CD4-positive, alpha-beta T cell (primary cell): ENCODE measurements at places on chromosomes 7 and 10.
A peak's percentile ranks its signal among the peaks of the same experiment; 100 is the strongest.

DNA sequence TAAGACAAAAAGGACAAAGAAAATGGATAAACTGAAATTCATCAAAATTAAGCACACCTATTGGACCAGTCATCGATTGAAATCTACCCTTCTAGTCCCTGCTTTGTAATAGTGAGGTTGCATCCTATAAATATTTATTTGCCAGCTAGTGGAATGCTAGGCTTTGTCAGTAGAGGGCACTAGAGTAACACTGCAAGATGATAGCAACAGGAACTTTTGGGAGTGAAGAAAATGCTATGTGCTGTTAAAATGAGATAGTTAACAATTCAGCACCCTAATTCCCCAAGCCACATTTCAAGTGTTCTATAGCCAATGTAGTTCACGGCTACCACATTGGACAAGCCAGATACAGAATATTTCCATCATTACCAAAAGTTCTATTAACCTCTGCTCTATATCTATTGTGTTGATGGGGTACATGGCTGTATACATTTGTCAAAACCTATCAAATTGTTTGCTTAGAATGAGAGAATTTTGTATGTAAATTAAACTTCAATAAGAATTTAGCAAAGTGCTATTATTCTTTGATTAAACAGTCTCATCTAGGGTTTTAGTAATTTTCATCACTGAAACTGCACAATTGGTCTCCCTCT is 69.8 kb downstream of the LSMEM1 start:
- DNase-seq = peak; percentile 72

- no peak for DNase-seq
Measured at GRCh38 chr10:90591629-90592028, 266.2 kb downstream of the HTR7 start.

DNA sequence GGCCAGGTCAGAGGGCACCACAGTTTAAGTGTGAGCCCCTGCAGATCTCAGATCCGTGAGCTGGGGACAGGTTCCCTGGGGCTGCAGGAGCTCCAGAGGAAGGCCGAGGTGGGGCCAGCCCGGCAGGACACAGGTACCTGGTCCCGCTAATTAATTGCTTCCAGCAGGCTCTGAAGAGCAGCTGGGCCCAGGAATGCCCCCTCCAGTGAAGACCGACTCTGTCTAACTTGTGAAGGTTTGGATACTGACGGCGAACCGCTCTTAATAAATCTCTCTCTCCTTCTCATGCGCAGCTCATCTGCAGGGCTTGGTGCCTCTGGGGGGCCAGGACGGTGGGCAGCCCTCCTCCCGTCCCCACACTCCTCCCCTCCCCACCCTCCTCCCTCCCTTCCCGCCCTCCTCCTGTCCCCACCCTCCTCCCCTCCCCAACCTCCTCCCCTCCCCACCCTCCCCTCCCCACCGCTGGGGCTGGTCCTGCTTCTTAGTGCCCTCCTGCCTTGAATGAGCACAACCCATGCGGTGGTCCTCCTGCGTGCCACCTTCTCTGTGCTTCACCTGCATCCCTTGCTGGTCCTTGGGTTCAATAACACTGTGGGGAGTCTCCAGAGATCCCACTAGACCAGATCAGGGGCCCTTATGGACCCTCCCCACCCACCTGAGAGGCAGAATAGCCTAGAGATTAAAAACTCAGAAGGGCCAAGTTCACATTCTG is 38.3 kb downstream of the PDGFA start:
- DNase-seq = no peak

- no peak for DNase-seq
Measured at GRCh38 chr10:51313773-51314478, 239.6 kb downstream of the PRKG1 start.

GRCh38 chr10:114613237-114613979 is 44.7 kb downstream of the ABLIM1 start:
- DNase-seq = no peak

DNA sequence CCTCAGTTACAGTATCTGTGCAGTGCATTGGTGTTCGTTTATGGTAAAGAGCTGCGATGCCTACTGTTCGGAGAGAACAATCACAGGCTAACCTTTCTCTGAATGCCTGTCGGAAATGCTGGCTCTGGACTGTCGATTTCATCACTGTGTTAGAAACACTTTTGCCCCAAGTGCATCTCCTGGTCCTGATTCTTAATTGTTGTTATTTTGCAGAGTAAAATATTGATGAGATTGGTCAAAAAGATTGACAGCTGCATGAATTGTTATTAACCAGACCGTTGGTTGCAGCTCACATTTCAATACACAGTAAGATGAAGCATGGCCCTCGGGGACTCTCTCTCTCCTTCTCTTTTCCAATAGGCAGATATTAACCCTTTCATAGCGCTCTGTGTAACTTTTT is 557.4 kb upstream of the ADARB2 start:
- no peak for DNase-seq

DNA sequence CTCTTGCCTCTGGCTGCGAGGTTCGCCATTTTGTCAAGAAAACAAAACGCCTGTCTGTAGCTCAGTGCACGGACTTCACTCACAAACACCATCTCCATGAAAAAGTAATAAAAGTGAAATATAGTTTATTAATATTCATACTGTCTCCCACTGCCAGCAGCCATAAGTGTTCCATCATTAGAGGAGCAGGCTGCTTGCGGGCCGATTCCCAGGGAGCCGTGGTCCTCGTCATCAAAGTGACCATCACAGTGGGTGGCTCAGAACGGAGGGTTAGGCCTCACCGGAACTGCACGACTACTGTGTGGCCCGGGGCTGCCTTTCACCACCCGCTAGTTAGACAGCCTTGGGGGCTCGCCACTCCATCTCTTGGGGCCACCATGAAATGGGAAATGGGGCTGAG is 82.7 kb downstream of the HIPK2 start:
- DNase-seq = no peak

GRCh38 chr7:31070991-31071644 is 19.0 kb downstream of the ADCYAP1R1 start:
- DNase-seq = no peak

- no peak for DNase-seq
Measured at GRCh38 chr10:124348801-124349200, 69.9 kb downstream of the OAT start.

- no peak for DNase-seq
Measured at GRCh38 chr10:11876324-11876723, 53.2 kb downstream of the PROSER2 start.

- no peak for DNase-seq
Measured at GRCh38 chr7:4800926-4801838, 25.8 kb downstream of the AP5Z1 start.

GRCh38 chr7:111212857-111213523 is 122.1 kb downstream of the LRRN3 start:
- DNase-seq = no peak

GRCh38 chr7:40009301-40009700 is 59.2 kb downstream of the CDK13 start:
- no peak for DNase-seq

GRCh38 chr10:96136810-96137209 is 6.7 kb downstream of the ZNF518A start:
- no peak for DNase-seq

- no peak for DNase-seq
Measured at GRCh38 chr10:50511492-50512213, 112.1 kb downstream of the SGMS1 start.

- peak; percentile 14 for DNase-seq
Measured at GRCh38 chr7:101411508-101411874, 48.8 kb downstream of the COL26A1 start.

DNA sequence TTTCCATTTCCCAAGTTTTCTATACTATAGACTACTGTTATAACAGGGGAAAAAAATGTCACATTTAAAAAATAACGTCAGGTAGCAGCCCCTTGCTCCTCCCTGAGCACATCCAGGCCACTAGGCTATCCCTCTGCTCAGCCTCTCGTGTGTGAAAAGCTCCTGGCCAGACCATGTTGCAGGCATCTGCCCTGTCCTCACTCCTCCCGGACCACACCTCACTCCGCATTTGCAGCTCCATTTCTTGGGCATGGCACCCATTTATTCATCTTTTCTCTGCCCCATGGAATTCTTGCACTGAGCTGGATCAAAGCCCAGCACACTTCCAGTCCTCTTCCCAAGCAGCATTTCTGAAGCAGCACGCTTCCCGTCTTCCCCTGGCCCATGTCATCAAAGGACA is 1.4 kb upstream of the GDF2 start:
- DNase-seq = no peak

- DNase-seq = no peak
Measured at GRCh38 chr7:106344211-106344610, 59.4 kb upstream of the NAMPT start.

- DNase-seq = no peak
Measured at GRCh38 chr7:134933460-134934068, 52.7 kb upstream of the AGBL3 start.

GRCh38 chr10:9209105-9209798 is 1154.8 kb downstream of the GATA3 start:
- DNase-seq = peak; percentile 79

DNA sequence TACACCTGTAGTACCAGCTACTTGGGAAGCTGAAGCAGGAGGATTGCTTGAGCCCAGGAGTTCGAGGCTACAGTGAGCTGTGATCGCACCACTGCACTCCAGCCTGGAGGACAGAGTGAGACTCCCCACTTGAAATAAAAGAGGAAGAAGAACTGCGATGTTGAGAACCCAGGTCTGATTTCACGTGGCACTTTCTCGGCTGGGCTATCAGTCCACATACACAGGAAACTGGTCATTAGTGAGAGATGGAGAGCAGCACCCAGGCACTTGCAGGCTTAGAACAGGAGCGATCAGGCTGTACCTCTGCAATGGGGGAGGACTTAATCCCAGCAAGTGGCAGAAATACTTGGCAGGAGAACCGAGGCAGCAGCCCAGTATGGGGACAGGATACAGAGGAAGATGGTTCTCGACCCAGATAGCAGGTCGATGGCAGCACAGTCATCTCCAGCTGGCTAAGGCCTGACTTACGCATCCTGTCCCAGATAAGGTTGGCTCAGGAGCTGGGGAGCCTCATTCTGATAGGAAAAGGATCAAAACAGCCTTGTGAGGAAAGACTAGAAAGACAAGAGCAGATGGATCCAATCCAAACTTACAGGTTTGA is 487.7 kb upstream of the AUTS2 start:
- DNase-seq = no peak

DNA sequence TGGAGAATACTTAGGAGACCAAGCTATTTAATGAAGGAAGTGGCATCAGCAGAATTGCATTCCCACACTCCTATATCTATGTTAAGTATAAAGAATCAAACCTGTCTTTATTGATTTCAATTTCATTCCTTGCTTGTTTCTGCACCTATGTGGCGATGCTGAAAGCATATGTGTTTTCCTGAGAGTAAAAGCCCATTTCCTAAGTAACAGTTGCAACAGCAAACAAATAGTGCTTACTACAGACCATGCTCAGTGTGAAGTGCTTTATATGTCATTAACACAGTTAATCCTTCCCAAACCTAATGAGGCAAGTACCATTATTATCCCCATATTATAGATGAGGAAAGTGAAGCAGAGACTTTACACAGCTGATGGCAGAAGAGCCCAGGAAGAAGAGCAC is 552.1 kb downstream of the PARD3 start:
- no peak for DNase-seq

- no peak for DNase-seq
Measured at GRCh38 chr7:151542606-151543130, 23.0 kb upstream of the RHEB start.

- no peak for DNase-seq
Measured at GRCh38 chr7:20596653-20597052, 18.8 kb upstream of the ABCB5 start.

DNA sequence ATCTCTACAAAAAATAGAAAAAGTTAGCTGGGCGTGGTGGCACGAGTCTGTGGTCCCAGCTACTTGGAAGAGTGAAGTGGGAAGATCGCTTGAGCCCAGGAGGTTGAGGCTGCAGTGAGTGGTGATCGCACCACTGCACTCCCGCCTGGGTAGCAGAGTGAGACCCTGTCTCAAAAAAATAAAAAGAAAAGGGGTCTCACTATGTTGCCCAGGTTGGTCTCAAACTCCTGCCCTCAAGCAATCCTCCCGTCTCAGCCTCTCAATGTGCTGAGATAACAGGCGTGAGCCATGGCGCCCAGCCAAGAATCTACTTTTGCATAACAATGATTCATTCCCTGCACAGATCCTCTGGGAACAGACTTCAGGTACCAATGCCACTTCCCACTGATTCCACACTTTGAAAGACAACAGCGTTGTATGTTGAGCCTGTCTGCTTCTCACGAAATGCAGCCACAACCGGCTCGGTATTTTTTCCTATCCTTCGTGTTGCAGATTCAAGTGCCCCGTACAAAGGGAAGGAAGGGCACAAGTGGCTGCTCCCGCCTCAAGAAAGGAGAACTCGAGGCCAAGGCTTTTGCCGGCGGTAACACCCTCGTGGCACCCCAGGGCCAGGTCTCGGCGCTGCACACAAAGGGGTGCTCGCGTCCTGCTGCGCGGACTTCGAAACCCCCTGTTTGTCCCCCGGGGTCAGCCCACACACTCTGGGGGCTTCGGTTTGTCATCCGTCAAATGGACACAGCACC is 745 bp downstream of the DAGLB start:
- DNase-seq = peak; percentile 54

DNA sequence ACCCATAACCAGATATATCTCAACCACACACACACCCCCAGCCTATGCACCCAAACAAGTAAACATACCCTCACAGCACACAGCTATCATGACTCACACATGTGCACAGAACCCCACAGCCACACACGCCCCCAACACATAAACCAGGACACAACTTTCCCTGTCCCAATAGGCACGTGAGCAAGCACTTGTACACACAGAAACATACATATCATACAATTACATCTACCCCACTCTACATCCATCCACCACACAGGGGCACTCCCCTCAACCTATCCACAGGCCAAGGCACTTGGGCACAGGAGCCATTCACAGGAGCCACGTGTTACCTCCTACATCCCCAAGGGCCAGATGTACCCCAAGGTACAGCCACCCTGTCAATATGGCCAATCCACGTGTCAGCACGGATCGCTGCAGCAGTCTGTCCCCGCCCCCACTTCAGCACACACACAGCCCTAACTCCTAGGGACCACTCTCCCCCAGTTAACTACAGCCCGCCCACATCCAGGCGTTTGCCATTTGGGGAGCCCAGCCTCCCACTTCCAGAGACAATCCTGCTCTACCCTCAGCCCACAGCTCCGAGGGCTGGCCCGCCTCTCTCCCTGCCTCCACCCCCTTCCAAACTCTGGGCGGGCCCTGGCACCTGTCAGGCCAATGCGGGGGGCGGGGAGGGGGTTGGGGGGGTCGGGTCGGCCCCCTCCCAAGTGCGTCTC is 163.5 kb downstream of the SH3PXD2A start:
- no peak for DNase-seq

GRCh38 chr7:85039196-85039923 is 147.5 kb downstream of the SEMA3D start:
- no peak for DNase-seq

DNA sequence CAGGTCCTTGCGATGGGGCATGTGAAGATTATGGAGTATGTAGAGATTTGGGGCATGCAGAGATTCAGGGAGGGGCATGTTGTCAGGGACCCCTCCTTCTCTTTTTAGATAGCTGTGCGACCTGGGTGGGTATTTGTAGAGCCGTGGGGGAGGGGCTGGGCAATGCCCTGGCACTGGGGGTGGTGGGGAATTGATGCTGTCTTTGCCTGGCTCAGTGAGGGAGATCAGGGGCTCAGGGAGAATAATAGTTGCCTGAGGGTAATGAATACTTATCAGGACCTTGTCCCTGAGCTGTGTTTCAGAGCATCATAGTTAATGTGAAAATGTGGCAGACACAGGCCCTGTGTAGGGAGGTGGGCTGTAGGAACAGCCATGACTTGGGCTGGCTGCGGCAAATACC is 3.5 kb downstream of the RAMP3 start:
- no peak for DNase-seq

- no peak for DNase-seq
Measured at GRCh38 chr10:98141484-98142073, 7.1 kb downstream of the R3HCC1L start.

- no peak for DNase-seq
Measured at GRCh38 chr7:7249814-7250213, 67.5 kb downstream of the C1GALT1 start.
